Fibroblast of pulmonary artery (primary cell): ENCODE measurements at places on chromosomes 3 and 15.

DNA sequence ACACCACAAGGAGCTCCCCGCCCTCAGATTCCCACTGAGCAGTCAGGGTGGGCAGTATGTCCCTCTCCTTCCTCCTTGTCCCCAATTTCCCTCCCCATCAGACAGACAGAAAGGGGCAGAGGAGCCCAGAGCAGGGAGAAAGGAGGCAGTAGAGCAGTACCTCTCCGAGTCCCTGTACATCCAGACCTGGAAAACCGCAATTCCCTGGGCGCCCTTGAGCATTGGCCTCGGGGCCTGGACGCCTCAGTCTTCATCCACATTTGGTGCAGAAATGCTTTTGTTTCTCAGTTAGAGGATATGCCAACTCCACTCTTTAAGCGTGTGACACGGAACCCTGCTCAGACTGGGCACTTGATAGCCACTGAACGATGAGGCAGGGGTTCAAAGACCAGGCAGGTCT, 5.9 kb downstream of the ISG20 start:
- no peak for DNase-seq

GRCh38 chr15:70077188-70078147, 20.2 kb downstream of the TLE3 start:
- no peak for DNase-seq

DNA sequence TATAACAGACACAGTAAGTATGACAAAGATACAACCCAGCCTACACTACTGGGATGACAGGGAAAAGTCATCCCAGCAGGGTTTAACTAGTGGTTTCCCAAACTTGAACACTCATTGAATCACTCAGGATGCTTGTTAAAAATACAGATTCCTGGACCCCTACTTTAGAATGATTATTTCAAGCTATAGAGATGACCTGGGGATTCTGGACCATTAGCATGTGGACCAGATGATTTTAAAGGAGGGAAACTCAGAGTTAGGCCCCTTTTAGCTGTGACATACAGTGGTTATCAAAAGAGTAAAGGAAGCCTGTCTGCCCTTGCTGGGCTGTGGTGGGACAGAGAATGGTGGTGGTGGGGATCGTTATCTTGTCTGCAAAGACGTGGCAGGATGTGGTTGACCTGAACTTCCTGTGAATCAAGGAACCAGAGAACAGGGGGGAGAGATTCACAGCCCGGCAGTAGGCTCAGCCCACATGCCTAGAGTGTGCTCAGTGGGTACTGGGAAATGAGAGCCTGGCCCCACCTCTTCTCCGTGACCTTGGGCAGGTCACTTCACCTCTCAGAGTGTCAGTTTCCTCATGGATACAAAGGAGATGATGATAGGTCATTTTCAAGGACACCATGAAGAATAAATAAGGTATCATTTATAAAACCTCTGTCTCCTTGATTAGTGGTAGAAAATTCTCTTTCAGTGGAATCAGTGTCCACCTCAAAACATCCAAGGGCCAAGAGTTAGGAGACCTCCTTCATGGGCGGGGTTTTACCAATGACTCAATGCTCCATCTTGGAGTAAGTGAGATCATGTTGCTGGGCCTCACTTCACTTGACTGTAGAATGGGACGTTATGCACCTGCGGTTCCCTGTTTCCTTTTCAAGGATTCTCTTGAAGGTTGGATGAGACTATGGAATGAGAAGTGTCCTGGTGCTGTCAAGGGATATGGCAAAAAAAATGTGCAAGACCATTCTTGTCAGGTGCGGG, 306.5 kb downstream of the RPLP1 start:
- DNase-seq = peak; percentile 74

- peak; percentile 82 for DNase-seq
Observed at GRCh38 chr3:134473868-134474546, 11.8 kb downstream of the ANAPC13 start.

- no peak for DNase-seq
Observed at GRCh38 chr3:73010158-73010557, 13.5 kb downstream of the PPP4R2 start.

GRCh38 chr3:149479621-149480325, 5.3 kb downstream of the TM4SF4 start:
- peak; percentile 65 for DNase-seq

- no peak for DNase-seq
Observed at GRCh38 chr3:108387063-108387462, 90.7 kb downstream of the HHLA2 start.

DNA sequence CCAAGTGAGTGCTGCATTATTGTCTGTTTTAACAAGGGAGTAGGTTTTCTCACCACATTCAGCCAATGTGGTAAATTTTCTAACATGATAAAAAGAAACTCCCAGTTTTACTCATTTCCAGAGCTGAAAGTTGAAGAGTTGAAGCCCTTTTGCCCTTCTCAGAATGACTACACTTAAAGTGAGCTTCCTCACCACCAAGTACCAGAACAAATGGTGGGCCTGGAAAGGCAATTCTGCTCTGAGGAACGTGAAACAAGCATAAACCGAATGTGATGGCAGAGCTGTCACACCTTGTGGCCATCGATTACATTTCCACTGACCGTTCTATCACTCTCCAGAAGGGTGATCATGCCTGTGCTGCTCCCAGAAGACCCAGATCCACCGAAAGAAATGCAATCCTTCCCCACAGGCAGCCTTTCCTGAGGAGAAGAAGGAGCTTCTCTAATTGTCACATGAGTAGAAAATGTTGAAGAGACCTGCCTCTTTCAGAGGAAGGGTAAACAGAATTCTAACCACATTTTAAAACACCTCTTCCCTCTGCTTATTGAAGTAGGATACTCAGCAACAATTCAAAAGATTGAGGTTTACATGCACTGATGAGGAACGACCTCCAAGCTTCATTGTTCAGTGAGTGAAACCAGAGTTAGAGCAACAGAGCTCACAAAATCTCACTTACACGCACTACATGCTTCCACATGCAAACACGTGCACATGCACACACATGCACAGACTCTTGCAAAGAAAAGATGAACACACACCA, 21.4 kb upstream of the CCR9 start:
- DNase-seq = no peak

DNA sequence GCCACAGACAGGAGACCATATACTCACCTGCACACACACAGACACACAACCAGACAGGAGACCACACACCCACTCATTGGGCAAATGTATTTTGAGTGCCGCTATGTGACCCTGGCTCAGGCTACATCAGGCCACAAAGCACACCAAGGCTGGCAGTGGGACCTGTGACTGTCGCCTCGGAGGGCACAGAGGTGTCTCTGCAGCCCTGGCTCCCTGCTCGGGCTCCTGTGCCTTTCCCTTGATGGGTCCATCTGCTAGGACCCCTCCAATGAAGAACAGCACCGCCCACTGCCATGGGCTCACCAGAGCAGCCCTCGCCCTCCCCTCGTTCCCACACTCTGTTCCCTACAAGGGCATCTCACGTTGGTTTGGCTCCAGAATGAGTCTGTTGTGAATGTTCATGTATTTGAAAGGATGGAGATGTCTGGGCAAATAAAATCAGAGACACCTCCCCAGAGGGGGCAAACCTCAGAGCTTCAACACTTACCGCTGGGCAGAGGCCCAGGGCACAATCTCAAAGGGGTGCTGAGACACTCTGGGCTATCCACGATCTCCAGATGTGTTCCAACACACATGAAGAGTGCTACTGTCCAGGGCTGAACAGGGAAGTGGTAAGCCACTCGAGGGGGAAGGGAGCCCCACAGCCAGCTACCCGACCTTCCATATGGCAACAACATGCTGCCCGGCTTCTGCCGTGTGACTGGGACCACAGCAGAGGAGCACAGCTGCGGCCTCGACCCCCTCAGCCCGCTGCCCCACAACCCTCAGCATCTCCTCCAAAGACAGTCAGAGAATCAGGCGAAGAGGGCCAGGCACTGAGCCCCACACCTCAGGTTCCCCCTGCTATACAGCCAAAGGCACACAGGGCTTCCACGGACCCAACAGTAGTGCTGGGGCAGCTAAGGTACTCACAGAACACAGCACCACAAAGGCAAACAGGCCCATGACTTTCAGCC, 74.9 kb downstream of the OCA2 start:
- DNase-seq = no peak

DNA sequence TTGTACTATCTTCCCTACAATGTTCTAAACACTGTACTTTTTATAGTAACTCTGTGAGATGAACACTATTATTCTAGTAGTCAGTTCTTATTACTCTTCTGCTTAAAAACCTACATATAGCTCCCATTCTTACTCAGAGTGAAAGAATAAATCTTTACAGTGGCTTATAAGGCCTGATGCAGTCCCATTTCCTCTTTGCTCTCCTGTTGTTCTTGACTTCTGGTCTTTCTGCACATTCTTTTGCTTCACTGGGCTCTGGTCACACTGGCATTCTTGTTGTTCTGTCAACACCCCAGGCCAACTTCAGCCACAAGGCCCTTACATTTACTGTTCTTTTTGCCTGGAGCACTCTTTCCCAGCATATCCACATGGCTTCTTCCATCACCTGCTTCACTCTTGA, 58.2 kb upstream of the TP63 start:
- no peak for DNase-seq

DNA sequence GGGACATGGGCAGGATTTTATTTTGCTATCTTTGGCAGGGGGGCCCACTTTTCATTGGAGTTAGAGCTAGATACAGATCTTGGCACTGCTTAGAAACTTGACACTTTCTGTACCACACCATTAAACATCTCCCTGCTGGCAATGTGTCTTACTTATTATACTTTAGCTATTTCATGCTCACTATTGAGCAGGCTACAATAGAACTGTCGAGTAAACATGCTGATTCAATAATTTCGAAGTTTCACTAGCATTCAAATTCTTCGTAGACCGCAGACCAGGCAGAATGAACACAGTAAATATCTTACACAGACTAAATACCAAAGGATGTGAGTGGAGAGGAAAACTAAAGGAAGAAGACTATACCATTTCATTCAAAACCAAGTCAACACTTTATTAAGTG, 180.8 kb downstream of the UNC13C start:
- no peak for DNase-seq

GRCh38 chr15:38474155-38474757, 20.3 kb downstream of the FAM98B start:
- peak; percentile 81 for DNase-seq

DNA sequence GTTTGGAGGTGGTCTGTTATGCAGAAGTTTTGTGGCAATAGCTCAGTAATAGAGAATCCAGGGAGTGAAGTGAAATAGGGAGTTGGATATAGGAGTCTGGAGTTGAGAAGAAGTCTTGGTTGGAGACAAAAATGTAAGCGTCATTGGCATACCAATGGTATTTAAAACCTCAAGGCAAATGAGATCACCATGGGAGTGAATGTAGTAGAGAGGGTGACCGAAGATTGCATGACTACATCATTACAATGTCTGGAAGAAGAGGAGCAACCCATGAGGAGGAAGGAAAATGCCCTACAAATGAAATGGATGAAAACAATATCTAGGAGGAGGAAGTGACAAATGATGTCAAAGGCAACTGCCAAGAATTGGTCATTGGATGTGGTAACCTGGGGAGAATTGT, 54.4 kb downstream of the CNTN4 start:
- no peak for DNase-seq

DNA sequence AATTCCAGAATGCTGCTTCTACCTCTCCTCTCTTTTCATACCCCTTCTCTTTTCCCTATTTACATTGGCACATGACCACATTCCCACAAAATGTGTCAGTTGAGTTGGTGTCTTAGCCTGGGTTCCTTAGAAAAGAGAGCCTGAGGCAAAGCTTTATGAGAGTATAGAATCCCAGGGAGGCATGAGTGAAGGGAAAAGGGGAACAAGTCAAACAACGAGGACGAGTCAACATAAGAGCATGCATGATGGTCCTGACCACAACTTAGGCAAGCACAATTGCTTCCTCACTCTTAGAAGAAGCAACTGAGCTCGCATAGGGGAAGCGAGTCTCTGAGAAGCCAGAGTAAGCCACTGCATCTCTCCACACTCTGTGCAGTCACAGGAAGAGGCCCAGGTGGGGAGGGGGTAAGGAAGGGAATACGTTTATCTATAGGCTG, 15.4 kb upstream of the ZNF774 start:
- DNase-seq = no peak

DNA sequence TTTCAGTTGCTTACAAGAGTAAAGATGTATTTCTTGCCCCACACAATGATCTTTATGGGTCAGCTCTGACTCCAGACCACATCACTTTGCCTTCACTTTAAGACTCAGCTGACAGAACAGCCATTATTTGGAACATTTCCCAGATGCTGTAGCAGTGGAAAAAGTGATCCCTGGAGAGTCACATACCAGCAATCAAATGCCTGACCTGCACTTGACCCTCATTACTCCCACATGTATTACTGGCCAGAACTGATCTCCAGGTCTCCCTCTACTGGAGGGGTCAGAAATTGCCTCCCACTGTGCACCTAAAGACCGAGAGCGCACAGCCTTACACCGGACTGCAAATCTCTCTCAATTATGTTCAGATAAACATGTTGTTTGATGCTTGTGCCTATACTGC, 88.6 kb upstream of the ZNF385D start:
- peak; percentile 81 for DNase-seq

DNA sequence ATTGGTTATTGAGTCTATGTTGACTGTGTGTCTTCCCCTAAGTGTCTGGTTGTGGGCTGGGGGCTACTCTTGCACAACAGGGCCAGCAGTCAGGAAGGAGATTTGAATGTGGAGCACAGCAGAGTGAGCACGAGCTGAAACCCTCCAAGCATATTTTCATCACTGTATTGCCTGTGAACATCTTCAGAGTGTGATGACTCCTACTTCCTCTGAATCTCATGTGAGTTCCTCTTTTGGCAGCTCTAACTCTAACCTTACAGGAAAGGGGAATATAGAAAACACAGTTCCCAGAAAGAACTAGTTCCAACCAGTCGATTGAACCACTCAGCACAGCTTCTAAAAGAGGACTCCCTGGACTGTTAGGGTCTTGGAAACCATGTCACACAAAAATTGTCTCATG, 211.6 kb downstream of the RAP2B start:
- DNase-seq = peak; percentile 73

- DNase-seq = peak; percentile 82
Observed at GRCh38 chr15:42332331-42332730, 27.0 kb upstream of the CAPN3 start.

- peak; percentile 39 for DNase-seq
Observed at GRCh38 chr15:25501828-25502446, 63.1 kb upstream of the UBE3A start.
